ENCODE measurements at places on chromosomes 16 and 17.

GRCh38 chr16:21722771-21723455, 59.1 kb downstream of the OTOA start:
- DNase-seq, result no peak
- no peaks in the 10 kb centered on the region for H3K36me3 ChIP-seq
- H3K27ac ChIP-seq, result no peak overlapping the region

- H3K27ac ChIP-seq, result no peak overlapping the region
- H3K4me3 ChIP-seq, result no peak overlapping the region
- H3K36me3 ChIP-seq, result no peaks in the 10 kb centered on the region
- peaks cover 8% of the 10 kb centered on the region for H3K4me1 ChIP-seq
- H3K27me3 ChIP-seq, result peaks cover 14% of the 10 kb centered on the region
- DNase-seq, result no peak
These were observed 7.3 kb upstream of the TRPV2 start for GRCh38 chr17:16407911-16408588.

DNA sequence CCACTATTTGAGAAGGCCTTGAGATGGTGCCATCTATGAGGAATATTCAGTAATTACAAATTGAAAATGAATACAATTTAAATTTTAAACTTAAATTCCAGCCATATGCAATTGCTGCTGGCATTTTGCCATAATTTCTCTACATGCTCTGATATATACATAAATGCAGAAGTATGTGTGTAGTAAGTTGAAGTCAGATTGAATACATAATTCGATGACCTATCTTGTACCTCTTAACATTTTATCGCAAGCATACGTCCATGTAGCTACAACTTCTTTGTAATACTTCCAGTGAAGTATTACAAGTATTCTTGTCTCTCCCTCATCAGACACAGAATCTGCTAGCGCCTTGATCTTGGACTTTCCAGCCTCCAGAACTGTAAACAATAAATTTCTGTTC, 26.0 kb downstream of the CDH11 start:
- H3K36me3 ChIP-seq, result no peaks in the 10 kb centered on the region
- DNase-seq, result no peak
- H3K27ac ChIP-seq, result no peak overlapping the region
- H3K4me1 ChIP-seq, result no peaks in the 10 kb centered on the region

DNA sequence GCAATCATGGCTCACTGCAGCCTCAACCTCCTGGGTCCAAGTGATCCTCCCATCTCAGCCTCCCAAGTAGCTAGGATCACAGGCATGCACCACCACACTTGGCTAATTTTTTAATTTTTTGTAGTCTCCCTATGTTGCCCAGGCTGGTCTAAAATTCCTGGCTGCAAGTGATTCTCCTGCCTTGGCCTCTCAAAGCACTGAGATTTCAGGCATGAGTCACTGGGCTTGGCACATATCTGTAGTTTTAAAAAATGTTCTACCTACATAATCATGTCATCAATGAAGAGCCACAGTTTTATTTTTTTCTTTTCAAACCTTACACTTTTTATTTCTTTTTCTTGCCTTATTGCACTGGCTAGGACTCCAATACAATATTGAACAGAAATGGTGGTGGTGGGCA, 33.1 kb upstream of the COL1A1 start:
- DNase-seq, result no peak
- peaks cover 59% of the 10 kb centered on the region for H3K27me3 ChIP-seq
- H3K4me3 ChIP-seq, result no peak overlapping the region
- H3K36me3 ChIP-seq, result peaks cover 1% of the 10 kb centered on the region
- no peak overlapping the region for H3K27ac ChIP-seq

- no peak for DNase-seq
- no peak overlapping the region for H3K27ac ChIP-seq
- H3K4me3 ChIP-seq, result no peak overlapping the region
These were observed 520.4 kb upstream of the WSB1 start for GRCh38 chr17:26773189-26774188.

DNA sequence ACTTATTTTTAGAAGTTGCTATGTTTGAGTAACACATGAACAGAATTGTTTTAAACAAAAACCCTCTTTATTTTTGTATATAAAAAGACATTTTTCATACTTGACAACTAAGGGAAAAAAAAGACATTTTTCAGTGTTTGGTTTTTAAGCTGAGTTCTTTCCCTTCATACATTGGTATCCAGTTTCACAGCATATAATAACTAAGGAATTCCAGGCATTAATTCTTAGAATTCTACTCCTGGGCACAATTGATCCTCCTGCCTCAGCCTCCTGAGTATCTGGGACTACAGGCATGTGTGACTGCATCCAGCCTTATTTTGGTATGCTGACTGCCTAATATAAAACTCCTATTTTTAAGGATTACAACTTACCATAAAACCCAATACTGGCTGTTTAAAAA, 8.4 kb downstream of the FBXO47 start:
- no peak overlapping the region for H3K27ac ChIP-seq
- peaks cover 31% of the 10 kb centered on the region for H3K4me1 ChIP-seq
- H3K36me3 ChIP-seq, result no peaks in the 10 kb centered on the region
- no peaks in the 10 kb centered on the region for H3K27me3 ChIP-seq
- no peak for DNase-seq

DNA sequence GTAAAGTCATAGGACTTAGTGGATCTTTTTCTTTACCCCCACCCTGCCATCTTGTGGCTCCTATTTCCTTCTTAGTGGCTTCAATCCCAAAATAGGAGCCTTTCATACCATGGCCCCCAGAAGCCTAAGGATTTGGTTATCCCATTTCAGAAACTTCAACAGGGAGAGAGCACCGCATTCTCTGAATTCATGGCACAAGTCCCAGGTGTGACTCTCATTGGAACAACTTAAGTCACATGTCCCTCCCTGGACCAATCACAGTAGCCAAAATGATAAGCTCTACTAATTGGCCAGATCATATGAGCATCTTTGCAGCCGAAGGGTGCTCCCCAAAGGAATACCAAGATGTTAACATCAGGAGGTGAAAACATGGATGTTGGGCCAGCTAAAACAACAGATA, 43.2 kb downstream of the AXIN2 start:
- peaks cover 55% of the 10 kb centered on the region for H3K27me3 ChIP-seq
- peaks cover 10% of the 10 kb centered on the region for H3K4me1 ChIP-seq
- no peak overlapping the region for H3K27ac ChIP-seq
- H3K36me3 ChIP-seq, result no peaks in the 10 kb centered on the region
- H3K4me3 ChIP-seq, result no peak overlapping the region

Data from activated CD8-positive, alpha-beta memory T cell treated with anti-CD3 and anti-CD28 coated beads, Interleukin-2, amount 10 ng/mL, durations not matched to agents 7 days and 5 days (primary cell).